T-helper 22 cell (primary cell): ENCODE measurements at places on chromosomes 4 and X.
A peak's percentile ranks its signal among the peaks of the same experiment; 100 is the strongest.

DNA sequence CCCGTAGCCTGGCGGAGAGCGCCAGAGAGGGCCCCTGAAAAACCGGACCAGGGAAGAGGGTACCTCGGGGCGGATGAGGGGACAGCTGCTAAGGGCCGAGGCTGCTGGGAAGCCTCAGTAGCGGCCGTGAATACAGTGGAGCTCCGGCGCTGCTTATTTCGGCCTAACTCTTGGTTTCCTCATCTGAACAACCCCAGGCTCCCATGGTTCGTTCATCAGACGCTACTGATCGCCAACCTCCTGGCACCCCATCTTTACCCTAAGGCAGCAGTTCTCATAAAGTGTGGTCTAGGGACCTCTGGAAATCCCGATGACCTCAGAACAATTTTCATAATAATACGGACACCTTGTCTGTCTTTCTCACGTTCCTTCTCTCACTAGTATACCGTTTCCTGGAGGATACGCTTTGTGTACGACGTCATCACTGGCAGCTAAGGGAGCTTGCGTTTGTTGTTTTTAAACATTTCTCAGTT, 645 bp upstream of the RAB28 start:
- peak; percentile 32 for DNase-seq

- DNase-seq, result no peak
Observed at GRCh38 chr4:42148425-42148824, 4.0 kb downstream of the BEND4 start.

GRCh38 chr4:52959541-52959940, 97.4 kb downstream of the RASL11B start:
- no peak for DNase-seq

DNA sequence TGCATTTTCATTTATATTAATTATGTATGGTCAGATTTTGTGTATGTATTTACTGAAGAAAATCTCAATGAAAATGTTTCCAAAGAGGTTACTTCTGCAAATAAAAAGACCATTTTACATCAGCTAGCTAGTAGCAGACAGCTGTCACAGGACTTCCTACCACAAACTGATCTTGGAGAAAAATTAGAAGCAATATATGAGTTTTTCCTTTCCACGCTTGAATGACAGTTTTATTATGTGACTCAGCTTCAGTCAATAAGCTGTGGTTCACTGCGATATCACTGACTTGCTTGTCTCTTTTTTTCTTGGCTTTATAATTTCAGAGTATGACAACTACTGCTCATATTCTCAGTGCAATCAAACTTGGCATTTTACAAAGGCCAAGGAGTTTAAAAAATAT, 787.4 kb upstream of the GALNTL6 start:
- no peak for DNase-seq

- DNase-seq, result no peak
Observed at GRCh38 chr4:105274504-105274903, 127.8 kb downstream of the TET2 start.

GRCh38 chr4:62145276-62145675, 945.1 kb downstream of the ADGRL3 start:
- no peak for DNase-seq

DNA sequence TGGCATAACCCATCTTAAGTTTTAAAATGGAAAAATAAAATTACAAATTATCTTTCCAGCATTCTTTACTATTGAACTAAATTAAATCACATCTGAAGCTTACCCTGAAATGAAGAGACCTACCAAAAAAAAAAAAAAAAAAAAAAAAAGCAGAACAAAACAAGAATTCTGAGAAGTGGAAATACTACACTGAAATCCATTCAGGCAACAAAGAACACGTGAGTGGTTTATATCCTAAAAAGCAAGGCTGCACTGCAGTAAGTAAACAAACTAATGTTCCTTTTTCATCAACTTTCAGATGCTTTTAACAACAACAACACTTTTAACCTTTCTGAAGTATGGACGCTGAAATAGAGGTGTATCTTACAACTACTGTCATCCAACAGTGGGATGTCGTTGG, 7.5 kb downstream of the FRYL start:
- no peak for DNase-seq

DNA sequence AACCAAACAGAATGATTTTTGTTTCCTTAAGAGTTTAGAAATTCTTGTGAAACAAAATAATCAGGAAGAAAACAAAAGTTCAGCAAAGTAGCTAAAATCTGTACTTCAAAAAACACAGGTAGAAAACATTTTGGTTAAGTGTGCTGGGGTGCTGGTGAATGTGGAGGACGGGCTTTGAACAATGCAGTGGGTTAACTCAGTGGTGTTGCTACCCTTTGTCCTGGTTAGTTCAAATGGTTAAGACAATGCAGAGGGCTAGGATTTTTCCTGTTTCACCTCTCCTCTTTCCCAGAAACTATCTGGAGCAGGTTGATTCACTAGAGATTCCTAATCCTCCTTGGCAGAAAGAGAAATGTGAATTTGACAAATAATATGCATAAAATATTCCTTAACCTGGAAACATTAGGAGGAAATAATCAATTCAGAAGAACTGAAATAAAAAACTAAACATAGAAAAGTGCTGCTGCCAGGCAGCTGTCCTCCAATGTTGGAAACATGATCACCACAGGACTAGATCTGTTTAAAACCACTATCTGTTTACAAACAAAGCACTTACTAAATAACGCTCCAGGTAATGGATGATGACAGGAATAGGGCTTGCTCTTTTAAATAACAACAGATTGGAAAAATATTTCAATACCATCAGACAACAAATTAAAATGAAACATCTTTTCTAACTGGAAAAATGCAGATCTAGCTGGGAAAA, 148.9 kb downstream of the MAML3 start:
- DNase-seq, result no peak

- DNase-seq, result no peak
Observed at GRCh38 chrX:112614640-112615039, 65.1 kb downstream of the LHFPL1 start.

DNA sequence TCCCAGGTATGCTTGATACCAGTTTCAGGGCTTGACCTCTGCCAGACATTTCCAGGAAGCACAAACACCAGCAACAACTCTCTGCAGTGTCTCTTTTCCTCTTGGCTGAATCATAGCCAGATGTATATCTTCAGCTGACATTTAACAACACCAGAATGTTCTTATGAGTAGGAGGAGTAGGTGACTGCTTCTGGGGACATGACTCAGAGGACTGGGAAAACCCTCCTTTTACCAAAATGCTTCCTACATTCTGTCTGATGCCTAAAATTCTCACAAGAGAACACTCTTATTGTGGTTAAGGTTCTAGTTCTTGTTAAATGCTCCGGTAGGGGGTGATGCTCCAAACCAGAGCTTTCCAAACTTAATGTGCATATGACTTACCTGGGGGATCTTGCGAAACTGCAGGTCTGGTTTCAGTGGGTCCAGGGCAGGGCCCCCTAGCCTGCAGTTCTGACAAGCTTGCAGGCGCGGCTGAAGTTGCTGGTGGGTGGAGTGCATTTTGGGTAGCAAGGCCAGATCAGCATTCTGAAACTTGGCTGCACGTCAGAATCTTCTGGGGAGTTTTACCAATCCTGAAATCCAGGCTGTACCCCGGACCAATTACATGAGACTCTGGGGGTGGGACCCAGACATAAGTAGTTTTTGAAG, 329.3 kb upstream of the RPS6KA3 start:
- no peak for DNase-seq

DNA sequence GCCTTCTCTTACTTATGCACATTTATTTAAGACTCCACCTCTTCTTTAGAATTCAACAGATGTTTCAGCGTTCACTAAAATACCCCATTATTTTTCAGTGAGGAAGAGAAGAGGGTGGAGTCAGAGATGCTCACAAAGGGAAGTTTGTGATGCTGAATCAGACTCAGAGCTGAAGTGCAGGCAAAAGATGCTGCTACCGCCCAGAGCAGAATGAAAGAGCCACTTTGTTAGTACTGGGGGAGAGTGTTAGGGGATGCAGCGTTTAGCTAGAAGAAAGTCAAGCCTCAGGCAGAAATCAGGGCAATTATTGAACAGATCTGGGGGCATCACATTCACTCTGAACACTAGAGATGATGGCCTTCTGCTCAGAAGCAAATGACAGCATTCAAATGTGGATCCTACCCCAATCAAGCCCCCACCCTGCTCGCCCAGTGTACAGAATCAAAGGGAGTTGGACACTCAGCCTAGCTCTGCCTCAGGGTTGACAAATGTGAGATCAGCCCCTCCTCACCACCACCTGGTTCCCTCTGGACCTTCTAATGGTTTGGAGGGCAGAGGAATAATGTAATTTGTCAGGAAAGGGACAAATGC, 138.3 kb downstream of the UNC5C start:
- DNase-seq, result no peak

- peak; percentile 11 for DNase-seq
Observed at GRCh38 chrX:120213438-120214265, 37.0 kb upstream of the ZBTB33 start.

DNA sequence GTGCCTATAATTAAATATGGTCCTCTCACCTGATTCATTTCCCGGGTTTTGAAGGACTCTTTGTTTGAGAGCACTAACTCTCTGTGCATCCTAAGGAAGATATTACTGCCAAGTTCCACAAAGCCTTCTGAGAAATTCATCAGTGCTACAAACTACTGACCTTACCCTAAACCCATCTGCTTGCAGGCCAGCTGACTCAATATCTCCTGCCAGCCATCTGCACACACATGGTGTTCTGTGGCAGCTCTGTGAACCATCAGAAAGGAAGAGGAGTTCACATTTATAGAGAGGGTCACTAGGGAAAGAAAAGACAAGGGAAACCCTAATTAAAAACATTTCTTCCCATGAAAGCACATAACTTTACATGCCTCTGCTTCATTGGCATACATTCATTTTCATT, 156.7 kb downstream of the ATP10D start:
- no peak for DNase-seq
